ENCODE measurements at places on chromosomes 3 and 15.

GRCh38 chr15:64426845-64427465 is 33.4 kb upstream of the ZNF609 start:
- peak; percentile 25 for DNase-seq

GRCh38 chr15:33200903-33201302 is 6.4 kb upstream of the FMN1 start:
- DNase-seq, result no peak

GRCh38 chr3:52982839-52983238 is 63.0 kb downstream of the SFMBT1 start:
- no peak for DNase-seq

GRCh38 chr15:85099195-85099803 is 117.6 kb downstream of the PDE8A start:
- no peak for DNase-seq

- no peak for DNase-seq
These were observed 2.3 kb upstream of the ZNF589 start for GRCh38 chr3:48238531-48239085.

DNA sequence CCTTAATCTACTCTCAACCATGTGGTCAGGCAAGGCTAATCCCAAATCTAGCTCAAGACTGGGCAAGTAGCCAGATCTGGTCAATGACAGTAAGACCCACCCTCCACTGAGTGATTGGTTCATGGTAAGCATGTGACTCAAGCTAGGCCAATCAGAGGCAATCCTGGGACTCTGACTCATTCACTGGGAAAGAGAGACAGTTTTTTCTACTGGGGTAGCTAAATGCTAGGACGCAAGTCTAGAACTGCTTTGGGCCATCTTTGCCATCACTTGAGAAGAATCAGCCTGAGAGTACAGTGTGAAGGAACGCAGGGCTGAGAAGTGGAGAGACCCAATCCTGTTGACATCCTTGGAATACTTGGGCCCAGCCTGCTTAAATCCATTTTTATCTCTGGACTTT is 9.4 kb upstream of the RAD18 start:
- peak; percentile 40 for DNase-seq

- DNase-seq, result peak; percentile 85
These were observed 187.2 kb downstream of the SHQ1 start for GRCh38 chr3:72661115-72661457.

DNA sequence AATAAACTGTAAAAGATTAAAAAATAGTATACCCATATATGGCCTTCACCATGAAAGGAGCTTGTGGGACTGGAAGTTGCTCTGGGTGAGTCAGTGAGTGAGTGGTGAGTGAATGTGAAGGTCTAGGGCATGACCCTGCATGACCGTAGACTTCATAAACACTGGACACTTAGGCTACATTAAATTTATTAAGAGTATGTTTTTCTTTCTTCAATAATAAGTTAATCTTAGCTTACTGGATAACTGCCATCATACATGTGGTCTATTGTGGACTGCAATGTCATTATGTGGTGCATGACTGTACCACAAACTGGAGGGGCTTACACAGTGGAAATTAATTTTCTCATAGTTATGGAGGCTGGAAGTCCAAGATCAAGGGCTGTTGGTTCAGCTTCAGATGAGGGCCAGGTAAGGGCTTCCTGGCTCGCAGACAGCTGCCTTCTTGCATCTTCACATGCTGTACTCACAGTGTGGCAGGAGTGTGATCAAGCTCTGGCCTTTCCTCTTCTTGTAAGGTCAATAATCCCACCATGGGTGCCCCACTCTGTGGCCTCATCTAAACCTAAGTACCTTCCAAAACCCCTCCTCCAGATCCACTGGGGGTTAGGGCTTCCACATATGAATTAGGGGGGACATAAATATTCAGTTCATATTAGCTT is 40.8 kb upstream of the PRR23E start:
- no peak for DNase-seq

- no peak for DNase-seq
These were observed 37.3 kb downstream of the BTD start for GRCh38 chr3:15638891-15639262.

- DNase-seq, result no peak
These were observed 152.8 kb downstream of the RBPMS2 start for GRCh38 chr15:64622410-64623260.

GRCh38 chr3:167814441-167814951 is 79.0 kb downstream of the SERPINI1 start:
- peak; percentile 22 for DNase-seq

DNA sequence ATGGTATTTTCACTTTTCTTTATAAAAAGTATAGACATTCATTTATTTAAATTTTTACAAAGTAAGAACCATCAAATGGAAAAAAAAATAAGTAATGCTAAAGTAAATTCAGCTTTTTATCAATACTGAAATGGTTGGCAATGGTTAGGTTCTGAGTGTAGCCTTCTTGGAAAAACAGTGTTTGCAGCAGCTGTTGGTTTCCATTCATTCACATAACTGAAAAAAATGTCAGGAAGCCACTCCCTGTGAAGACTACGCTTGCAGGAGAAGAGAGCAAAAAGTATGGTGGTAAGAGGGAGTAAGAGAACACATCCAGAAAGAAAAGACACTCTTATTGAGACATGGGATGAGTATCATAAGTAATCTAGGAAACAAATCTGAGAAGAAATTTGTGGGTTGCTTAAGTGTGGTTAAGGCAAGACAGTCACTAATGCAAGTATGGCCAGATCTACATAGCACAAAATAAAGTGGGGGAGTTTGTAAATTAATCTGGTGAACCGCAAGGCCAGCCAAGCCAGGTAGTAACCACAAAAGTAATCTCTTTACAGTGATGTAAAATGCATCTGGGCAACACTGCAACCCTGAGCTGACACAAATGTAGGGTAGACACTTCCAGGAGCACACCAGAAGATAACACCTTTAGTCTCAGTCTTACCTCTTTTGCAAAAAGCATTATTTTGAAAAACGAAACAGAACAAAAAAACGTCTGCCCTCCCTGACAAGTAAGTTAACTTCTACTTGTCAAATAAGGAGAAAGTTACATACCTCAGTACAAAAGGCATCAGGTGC is 133.7 kb downstream of the IGSF11 start:
- DNase-seq, result no peak

GRCh38 chr15:63050731-63051155 is 8.2 kb downstream of the TPM1 start:
- DNase-seq, result no peak

DNA sequence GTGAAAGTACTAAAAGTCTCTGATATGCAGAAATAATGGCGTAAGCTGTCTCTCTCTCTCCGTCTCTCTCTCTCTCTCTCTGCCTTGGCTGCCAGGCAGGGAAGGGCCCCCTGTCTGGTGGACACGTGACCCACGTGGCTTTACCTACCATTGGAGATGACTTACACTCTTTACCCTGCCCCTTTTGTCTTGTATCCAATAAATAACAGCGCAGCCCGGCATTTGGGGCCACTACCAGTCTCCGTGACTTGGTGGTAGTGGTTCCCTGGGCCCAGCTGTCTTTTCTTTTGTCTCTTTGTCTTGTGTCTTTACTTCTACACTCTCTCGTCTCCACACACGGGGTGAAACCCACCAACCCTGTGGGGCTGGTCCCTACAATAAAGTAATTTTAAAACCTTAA is 12.2 kb upstream of the TMEM40 start:
- DNase-seq, result no peak

DNA sequence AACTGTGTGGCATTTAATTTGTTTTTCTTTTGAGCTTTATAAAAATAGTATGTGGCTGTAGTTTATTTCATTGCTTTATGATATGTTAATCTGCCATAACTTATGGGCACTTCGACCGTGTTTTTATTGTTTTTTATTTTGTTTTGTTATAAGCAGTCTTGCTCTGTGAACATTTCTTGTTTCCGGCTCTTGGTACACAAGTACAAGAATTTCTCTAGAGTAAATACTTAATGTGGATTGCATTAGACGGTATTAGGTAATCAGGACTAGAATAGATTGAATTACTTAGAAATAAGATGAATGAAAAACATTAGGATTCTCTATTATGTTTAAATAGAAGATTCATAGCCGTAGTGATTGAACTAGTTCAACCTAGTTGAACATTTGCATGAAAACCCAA is 2.1 kb downstream of the ZFAND6 start:
- DNase-seq, result peak; percentile 27
